ENCODE measurements at places on chromosomes 13 and 19.

DNA sequence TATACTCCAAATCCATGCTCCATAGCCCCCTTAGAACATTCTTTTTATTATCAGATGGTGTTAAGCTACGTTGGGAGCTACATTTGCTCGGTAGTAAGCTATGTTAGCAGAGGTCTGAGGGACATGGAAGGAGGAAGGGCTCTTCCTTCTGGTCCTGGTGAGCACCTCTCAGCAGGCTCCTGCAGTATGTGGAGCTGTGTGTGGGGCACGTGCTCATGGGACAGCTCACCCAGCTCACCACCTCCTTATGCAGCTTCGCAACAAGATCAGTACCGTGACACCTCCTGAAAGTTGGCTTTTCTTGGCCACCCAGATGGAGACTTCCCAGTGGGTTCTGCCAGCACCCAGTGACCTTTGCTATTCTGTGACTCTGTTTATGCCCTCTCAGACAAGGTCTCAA, 400.5 kb upstream of the SLC10A2 start:
- DNase-seq = no peak

GRCh38 chr19:932648-933552, 7.1 kb downstream of the ARID3A start:
- DNase-seq = no peak

GRCh38 chr19:4851551-4852290, 15.7 kb downstream of the PLIN3 start:
- DNase-seq = no peak

DNA sequence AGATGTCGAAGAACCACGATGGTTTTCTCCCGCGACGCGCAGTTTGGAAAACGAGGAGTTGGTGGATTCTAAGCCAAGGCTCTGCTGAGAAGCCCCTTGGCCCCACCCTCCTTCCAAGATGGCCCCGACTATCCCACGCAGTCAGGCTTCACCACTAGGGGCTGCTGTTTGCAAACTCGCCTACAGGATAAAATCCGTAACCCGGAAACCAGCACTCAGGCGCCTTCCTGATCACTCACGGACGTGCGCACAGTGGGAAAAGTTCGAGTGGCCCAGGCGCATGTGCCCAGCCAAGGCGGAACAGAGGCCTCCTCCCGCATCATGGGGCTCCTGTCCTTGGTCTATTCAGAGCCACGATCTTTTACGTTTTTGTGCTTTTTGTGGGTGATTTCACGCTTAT, 19.2 kb upstream of the UQCR11 start:
- DNase-seq = no peak

DNA sequence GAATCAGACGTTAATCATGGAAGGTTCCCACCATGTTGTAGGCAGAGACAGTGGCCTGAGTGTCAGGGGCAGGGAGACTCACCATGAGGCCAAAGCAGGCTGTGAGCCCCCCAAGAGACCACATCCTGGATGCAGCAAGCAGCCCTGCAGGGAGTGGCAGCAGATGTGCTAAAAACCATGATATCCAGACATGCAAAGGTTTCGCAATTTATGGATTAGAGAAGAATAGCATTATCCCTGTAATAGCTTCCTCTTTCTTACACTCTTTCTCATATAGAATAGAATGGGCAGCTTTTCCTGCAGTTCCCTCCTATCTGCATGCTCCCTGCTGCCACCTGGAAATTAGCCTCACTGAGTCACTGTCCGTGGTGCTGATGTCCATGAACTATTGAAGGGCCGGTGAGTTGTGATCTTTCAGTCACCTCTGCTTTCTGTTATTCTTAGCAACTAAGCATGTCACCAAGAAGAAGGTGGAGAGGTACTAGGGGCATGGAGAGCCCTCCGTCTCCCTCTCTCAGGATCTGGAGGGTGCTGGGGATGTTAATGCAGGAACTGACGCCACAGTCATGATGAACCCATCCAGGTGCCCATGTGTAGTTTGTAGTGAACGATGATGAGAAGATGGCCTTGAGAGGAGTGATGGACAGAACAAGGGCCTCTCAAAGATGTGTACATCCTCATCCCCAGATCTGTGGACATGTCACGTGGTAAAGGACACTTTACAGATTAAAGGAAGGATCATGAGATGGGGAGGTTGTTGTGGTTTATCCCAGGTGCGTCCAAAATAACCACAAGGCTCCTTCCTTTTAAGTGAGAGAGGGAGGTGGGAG, 9.9 kb downstream of the CEACAM4 start:
- no peak for DNase-seq

DNA sequence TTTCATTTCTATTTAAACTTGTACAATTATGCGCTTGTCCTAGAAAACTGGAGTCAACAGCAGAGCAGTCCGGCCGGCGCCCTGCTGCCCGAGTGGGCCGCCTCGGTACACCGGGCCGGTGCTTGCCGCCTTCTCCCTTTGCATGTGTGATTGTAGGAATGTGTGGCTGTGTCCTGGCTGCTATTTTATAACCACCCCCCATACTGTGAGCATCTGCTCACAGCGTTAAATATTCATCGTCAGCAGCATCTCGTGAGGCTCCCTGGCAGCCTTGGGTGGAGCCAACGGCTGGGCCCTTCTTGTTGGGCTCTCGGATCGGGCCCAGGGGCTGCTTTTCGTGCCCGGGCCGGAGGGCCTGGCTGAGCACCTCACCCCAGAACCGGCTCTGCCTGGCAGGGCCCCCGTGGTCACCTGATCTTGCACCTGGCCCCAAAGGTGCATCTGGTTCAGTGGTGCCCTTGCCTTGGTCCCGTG, 10.6 kb downstream of the PIAS4 start:
- DNase-seq = no peak

- DNase-seq = no peak
Measured at GRCh38 chr19:14081797-14082674, 3.5 kb downstream of the C19orf67 start.

- peak; percentile 15 for DNase-seq
Measured at GRCh38 chr19:2610637-2611482, 91.6 kb downstream of the GNG7 start.

DNA sequence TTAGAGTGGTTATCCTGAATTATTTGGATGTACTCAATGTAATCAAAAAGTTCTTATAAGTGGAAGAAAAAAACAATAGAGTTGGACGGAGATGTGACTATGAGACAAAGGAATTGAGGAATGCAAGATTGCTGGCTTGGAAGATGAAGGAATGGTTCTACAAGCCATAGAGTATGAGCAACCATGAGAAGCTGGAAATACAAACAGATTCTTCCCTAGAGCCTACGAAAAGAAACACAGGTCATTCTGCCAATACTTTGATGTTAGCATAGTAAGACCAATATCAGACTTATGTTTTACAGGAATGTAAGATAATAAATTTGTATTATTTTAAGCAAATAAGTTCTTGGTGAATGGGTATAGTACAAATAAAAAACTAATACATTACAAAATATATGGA, 249.2 kb downstream of the DIAPH3 start:
- DNase-seq = no peak

DNA sequence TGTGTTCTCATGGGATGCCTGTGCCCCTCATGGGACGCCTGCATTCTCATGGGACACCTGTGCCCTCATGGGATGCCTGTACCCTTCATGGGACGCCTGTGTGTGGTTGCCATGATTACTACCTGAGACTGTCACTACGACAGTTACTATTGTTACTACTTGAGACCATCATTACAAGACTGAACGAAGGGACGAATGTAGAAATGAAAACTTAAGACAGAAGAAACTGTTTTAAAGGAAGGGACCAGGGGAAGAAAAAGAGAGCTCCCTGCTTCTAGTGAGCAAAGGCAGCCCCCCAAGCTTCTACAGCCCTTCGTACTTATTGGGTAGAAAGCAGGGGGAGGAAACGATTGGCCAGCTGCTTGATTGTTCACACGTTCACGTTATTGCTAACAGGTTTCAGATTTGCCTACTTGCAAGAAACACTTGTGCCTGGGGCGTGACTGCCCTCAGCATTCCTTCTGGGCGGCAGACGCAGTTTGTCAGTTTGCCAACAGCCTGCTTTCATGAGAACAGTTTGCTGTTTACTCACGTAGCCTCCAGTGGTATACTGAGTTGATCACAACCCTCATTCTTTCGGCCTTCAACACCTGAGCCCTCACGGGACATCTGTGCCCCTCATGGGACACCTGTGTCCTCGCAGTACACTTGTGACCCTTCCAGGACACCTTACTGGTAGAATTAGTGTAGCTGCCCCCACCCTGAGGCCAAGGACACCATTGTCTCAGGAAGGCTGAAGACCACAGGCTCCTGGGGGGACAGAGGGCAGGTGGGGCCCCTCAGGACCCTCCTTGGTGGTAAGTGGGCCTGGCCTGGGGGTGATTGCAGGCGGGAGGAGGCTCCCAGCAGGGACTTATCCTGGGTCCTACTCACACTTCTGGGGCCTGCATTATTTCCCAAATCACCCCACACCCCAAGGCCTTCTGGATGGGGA, 2.5 kb upstream of the S1PR4 start:
- no peak for DNase-seq

DNA sequence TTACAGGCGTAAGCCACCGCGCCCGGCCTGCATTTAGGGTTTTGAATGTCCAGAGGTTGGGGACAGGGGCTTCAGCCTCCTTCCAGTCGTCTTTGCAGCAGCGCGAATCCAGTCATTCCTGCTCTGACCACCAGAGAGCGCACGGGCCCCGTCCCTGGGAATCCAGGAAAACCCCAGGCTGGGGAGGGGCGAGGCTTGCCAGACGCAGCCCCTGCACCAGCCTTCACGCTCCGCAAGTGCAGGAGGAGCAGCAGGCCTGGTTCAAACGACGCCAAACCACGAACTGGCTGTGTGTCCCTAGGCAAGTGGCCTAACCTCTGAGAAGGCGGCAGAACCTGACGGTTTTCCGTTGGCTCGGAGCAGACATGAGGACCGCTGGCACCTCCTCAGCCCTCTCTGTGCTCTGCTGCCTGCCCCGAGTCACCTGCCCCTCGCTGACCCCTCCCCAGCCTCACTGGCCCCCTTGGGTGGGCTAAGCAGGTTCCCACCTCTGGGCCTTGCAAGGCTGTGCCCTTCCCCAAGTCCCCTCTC, 2.0 kb upstream of the RNF126 start:
- DNase-seq = peak; percentile 53

DNA sequence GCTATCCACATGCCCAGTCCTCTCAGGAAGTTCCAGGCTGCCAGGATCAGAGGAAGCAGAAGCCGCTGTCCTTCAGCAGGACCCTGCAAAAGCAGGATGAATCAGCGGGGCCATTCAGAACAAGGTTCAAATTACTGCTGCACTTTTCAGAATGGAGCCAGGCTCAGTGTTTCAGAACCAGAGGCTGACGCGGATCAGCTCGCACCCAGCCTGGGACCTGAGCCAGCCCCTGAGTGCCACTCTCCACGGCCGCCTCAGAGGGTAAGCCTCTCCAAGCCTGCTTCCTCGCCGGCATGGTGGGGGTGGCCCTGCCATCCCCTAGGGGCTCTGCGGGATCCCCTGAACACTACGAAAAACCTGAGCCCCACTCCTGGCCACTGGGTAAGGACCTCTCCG, 24.7 kb downstream of the RASA3 start:
- no peak for DNase-seq

- DNase-seq = no peak
Measured at GRCh38 chr13:33940256-33940655, 122.3 kb downstream of the RFC3 start.

DNA sequence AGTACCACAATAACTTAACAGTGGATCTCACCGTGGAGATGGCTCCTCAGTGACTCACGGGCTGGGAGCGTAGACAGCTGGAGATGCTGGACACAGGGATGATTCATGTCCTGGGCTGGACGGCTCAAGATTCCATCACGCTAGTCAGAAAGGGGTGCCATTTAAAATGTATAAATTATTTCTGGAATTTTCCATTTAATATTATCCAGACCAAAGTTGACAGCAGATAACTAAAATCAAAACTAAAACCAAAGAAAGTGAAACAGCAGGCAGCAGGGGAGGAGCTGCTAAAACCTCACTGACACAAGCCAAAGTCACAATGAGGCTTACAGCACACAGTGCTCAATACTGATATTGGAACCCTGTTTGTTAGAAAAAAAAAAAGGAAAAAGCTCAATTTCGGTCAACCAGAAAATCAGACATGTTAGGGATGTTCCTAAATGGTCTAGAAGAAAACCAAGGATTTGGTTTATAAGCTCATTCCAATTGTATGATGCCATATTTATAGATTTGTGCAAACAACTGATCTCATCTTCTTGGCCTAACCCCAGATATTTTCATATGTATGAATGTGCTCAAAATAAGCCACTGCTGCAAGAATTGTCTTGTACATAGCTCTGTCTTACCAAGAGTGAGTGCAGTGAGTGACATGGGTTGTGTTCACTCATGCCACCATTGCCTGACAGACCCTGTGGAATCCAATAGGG, 111.8 kb downstream of the SACS start:
- no peak for DNase-seq

- no peak for DNase-seq
Measured at GRCh38 chr19:45104658-45105349, 11.8 kb downstream of the PPP1R37 start.

DNA sequence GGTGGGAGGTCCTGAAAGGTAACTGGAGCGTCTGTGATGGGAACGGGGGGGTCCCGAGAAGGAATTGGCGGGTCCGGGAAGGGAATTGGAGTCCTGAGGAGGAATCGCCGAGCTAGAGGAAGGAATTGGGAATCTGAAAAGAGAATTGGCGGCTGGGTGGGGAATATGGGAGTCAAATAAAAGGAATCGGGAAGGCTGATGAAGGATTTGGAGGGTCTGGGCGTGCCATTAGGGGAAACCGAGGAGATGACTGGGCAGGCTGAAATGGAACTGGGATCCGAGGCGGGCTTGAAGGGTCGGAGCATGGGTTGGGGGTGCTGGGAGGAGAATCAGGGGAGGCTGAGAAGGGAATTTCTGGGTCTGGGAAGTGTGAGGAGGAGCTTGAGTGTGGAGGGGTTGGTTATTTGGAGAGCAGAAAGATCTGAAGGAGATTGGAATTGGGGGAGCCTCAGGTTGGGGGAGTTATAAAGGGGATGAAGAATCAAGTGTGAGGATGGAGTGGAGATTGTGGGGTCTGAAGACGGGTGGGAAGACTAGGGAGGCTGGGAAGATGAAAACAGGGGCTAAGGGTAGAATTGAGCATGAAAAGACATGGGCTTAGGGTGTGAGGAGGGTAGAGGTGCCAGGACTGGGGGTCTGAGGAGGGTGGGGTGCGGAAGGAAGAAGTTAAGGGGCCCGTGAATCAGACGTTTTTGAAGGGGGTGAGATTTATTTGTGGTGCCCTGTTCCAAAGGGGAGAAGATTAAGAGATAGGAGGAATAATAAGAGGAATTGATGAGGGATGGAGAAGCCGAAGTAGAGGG, 718 bp downstream of the ACTN4 start:
- DNase-seq = no peak

DNA sequence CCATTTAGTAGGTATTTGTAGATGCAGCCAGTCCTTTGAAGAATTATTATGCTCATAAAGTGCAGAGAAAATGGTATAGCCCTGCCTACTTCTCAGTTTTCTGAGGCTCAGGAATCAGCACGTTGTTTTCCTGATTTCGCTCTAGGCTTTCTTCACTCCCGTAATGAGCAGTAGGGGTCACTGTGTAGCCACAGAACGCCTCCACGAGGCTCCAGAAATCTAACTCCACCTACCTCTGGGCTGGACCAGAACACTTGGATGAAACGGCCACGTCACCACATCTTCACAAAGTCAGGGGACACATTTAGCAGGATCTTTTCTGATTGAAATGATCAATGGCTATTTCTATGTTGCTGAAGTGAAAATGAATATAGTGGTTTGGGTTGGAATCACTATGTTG, 49.8 kb upstream of the GTF3A start:
- peak; percentile 81 for DNase-seq
